Stimulated activated CD8-positive, alpha-beta memory T cell treated with anti-CD3 and anti-CD28 coated beads, Interleukin-7, amount 100 ng/mL, for 24 hours (primary cell): ENCODE measurements at places on chromosomes 11 and 22.

- DNase-seq, result no peak
Measured at GRCh38 chr11:68601147-68601546, 83.2 kb upstream of the GAL start.

GRCh38 chr22:19176732-19177131 is 1.8 kb downstream of the SLC25A1 start:
- DNase-seq, result no peak

- DNase-seq, result no peak
Measured at GRCh38 chr11:117857734-117858414, 18.6 kb downstream of the FXYD6 start.

DNA sequence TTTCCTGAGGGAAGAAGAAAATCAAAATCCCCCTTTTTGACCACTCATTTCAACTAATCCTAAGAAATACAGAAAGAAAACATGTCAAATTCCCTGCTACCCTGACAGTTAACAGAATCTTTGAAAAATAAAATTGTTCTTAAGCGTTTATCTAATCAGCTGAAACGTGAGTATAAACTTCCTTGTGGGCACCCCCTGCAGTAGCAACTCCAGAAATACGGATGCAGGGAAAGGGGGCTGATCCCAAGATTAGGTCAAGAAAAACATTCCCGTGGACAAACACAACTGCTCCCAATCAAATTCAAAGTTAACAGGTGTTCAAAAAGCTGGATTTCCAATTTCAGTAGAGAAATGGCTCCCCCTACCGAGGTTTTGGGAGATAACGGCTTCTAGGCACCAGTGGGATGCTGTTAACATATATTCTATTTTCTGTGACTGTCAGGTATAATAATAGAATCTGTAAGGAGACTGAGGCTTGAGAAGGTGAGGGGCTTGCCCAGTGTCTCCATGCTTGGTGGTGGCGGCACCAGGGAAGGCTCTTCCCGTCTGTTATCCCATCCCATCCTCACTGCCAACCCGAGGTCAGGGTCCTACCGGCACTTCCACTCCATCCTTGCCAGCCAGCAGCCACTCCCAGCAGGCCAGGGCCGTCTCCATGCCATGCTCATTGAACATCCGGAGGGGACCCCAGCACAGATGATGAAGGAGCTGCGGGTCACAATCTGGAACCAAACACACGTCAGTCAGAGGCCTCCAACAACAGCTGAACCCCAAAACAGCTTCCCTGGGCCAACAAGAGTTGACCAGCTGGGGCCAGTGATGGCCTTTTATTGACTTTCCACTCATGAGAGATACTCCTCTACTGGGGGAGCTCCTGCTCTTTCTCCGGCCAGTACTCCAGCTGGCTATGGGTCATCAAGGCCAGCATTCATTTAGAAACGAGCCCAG is 32.0 kb upstream of the SERPIND1 start:
- DNase-seq, result no peak

- DNase-seq, result no peak
Measured at GRCh38 chr11:3939211-3939610, 83.7 kb downstream of the STIM1 start.

DNA sequence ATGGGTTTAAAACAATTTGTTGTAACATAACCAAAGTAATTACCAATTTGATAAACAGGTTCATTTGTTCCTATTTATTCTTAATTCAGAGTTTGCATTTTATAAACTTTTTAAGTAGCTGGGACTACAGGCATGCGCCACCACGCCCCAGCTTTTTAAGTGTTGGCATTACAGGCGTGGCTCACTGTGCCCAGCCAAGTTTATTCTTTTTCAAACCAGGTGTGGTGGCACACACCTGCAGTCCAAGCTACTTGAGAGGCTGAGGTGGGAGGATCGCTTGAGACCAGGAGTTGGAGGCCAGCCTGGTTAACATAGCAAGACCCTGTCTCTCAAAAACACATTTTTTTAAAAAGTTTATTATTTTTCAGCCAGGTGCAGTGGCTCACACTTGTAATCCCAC is 19.1 kb downstream of the PPFIA1 start:
- no peak for DNase-seq

DNA sequence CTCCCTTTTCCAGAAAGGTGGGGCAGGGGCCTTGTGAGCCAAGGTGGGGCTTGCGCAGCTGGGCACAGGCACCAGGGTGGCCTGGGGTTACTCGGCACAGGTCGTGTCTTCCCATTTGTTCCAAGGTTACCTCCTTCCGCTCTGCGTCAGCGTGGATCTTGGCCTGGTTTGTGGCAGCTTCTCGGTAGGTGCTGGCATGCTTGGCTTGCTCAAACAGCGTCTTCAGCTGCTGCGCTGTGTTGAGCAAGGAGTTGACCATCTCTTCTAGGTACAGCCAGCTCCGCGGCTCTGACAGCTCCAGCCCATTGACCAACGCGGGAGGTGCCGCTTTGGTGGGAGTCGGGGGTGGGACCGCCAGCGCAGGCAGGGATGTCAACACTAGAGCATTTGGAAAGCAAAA is 20.6 kb downstream of the DEAF1 start:
- no peak for DNase-seq

DNA sequence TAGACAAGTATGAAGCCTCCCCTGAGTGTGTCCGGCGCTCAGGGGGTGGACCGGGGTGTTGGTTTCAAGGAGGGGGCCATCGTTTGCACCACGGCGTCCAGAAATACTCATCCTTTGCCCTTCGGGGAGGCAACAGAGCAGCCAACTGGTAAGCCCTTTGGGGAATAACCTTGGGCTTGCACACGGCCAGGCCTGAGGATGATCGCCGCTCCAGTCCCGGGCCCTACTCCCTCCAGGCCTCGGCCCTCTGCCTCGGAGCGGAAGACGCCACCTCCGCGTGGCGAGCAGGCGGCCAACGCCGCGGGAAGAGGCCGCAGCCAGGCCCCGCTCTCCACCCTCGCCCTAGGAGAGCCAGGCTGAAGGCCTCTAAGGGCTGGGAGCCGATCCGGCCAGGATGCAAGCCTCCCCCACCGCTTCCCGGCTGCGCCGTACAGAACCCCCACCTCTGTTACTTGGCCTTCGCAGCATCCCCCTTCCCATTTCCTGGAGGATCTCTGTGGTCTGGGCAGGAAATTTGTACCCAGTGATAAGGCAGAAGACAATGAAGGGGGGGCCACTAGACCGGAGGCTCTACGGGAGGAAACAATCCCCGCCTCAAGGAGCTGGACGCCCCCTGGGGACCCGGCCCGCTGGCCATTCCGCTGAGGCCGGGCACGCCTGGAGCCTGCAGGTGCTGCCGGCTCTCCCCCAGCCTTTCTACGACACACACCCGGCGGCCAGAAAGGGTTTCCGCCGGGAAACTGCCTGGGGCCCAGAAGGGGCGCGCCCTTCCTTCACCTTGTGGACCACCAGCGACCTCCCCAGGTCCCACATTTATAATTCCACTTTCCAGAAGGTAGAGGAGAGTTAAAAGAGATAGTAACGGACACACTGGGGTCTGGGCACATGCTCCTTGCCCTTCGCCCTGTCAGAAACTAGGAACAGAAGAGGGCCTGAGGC is 2.6 kb downstream of the ESAM start:
- DNase-seq, result no peak

DNA sequence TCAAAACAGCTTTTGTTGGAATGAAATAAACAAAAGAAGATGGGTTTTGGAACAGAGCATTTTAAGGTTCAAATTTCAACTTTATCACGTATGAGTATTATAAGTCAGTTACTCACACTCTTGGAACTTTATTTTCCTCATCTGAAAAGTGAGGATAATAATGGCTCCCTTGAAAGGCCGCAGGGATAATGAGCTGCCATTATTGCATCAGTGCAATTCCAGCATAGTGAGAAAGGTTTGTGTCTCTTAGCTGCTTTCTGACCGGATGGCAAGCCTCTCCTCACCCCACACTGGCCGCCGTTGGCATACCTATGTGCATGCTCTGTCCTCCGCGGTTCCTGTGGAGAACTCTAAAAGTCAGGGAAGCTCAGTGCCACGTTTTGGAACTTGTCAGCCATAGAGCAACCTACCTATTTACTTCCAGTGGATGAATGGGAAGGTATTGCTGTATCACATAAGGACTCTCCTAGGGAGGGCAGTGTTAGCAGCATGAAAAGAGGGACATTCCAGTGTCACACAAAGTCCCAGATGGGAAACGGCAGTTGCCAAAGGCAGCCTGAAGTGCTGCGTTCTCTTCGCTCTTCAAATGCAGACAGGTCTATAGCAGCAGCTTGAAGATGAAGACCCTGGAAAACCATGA is 368.9 kb downstream of the NTM start:
- no peak for DNase-seq

DNA sequence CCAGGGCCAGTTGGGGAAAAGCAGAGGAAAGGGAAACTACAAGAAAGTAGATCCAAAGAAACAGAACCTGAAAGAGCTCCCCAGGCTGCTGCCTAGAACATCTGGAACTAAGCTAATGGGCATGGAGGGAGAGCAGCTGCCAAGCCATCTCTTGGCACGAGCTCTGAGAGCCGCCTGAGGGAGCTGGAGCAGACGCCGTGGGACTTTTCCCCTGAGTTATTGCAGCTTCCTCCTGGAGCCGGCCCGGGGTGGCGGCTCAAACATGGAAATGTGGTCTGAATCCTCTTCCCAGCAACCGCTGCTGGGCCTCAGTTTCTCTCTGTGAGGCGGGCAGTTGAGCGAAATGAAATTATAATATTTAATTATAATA is 41.8 kb downstream of the LIF start:
- DNase-seq, result no peak

GRCh38 chr11:12245549-12246016 is 131.8 kb upstream of the PARVA start:
- DNase-seq, result no peak

GRCh38 chr11:93903989-93904388 is 53.6 kb upstream of the VSTM5 start:
- DNase-seq, result no peak

DNA sequence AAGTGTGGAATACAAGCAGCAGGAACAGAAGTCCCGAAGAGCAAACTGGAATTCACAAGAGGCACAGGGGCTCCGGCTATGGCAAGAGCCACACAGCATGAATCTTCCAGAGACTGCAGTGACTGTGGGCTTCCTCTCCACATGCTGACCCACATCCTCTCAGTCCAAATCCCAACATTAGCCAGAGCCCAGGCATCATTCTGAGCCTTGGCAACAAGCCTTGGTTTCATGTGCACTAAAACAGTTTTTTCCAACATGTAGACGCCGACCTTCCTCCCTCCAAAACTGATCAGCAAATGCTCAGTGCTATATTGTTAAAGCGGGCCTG is 91.7 kb upstream of the CSNK2A3 start:
- no peak for DNase-seq

- no peak for DNase-seq
Measured at GRCh38 chr11:19679952-19680828, 32.4 kb upstream of the NAV2 start.

DNA sequence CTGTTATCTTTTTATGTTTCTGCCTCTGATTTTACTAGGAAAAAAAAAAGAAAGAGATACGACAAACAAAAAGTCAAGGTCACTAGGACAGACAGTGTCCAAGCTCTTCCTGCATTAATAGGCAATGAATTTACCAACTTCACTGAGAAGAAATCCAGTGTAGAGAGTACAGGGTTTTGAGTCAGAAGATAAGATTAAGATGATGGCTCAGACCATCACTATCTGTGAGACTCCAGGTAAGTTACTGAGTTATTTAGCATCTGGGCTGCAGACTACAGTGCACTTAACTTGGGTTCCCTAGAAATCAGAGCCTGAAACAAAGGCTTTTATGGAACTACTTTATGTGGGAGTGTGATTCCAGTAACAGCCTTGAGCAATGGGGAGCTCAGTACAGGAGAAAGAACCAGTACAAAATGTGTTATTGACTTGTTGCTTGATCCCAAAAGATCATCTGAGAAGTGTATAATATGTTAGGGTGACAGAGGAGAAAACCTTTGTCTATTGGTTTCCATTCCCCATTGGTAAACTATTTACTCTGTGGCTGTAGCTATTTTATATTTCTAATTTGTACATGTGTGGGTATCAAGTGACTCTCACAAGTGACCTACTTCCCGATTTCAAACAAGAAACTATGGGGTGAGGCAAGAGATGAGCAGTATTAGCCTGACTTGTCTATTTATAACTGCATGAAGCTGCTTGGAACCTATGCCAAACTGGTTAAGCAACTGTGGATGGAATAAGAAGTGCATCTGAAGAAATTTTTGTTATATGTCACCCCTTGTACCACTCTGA is 395.8 kb downstream of the RAB38 start:
- DNase-seq, result no peak
